Activated CD8-positive, alpha-beta memory T cell treated with anti-CD3 and anti-CD28 coated beads for 24 hours (primary cell): ENCODE measurements at places on chromosomes 1 and 21.

- DNase-seq = no peak
Measured at GRCh38 chr1:205016584-205016983, 26.4 kb upstream of the CNTN2 start.

DNA sequence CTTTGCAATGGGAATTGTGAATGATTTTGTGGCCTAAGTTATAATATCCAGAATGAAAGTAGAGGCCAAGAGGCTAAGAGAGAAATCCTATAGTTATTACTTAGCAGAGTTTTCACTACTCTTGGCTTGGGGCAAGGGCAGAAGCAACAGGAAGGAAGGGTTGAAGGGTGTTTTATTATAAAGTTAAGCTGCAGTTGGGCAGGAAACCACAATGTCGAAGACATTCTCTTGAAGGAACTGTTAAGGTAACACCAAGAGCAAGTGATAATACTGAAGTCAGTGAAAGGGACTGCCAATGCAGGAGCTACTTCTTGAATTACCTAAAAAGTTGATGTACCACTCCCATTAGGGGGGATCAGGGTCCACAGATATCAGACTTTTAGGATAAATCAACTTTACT, 8.3 kb downstream of the XCL2 start:
- DNase-seq = no peak

- no peak for DNase-seq
Measured at GRCh38 chr1:201983380-201983805, 945 bp downstream of the RNPEP start.

DNA sequence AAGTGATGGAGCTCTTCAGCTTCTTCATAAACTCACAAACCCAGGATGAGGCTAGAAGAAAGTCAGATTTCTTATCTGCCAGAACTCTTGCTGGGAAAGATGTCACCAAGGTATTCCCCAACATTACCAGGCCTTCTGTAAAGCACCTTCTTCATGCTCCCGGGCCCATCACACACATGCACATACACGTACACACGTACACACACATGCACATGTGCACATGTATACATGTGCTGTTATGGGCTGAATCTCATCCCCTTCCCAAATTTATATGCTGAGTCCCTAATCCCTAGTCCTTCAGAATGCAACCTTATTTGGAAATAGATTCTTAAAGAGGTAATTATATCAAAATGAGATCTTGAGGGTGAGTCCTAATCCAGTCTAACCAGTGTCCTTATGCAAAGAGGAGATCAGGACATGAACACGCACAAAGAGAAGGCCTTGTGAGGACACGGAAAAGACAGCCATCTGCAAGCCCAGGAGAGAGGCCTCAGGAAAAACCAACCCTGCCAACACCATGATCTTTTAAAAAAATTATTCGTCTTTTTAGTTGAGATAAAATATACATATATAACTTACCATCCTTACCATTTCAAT, 76.4 kb upstream of the LYST start:
- no peak for DNase-seq

- no peak for DNase-seq
Measured at GRCh38 chr1:92504291-92505014, 17.7 kb upstream of the GFI1 start.

DNA sequence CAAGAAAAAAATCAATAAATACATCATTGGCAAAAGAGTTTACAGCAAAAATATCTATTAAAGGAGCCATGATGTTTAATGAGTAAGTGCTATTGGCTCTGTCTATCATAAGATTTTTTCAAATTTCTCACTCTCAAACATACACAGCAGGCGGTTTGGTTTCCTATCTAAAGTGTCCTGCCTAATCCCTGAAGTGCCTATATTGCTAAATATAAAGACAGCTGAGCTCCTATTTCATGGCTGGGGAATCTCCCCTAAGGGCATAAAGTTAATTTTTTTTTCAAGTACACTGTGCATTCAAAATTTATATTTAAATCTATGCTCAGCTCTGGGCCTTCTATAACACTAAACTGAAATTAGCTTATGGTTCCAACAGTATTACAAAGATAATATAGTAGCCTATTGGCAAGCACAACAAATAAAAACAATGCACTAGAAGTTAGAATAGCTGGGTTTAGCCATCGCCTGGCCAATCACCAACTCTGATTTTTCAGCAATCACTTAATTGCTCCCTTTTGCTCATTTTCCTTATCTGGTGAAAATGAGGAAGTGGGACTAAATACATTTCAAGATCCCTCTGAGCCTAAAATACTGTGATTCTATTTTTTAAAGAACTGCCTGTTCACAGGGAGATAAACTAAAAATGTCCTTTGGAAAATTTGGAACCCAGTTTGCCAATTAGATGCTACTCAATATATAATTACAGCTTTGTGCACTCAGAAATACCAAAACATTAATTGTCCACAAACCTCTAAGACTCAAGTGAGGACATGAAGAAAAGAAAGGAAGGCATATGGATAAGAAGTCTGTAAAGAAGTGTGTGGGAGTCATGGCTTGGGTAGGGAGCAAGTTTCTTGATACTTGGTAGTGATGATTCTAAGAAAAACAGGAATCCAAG, 62.5 kb downstream of the WDR64 start:
- DNase-seq = no peak

- DNase-seq = no peak
Measured at GRCh38 chr1:17096584-17096983, 22.7 kb downstream of the PADI2 start.

GRCh38 chr1:21641967-21642739, 27.0 kb downstream of the RAP1GAP start:
- no peak for DNase-seq

DNA sequence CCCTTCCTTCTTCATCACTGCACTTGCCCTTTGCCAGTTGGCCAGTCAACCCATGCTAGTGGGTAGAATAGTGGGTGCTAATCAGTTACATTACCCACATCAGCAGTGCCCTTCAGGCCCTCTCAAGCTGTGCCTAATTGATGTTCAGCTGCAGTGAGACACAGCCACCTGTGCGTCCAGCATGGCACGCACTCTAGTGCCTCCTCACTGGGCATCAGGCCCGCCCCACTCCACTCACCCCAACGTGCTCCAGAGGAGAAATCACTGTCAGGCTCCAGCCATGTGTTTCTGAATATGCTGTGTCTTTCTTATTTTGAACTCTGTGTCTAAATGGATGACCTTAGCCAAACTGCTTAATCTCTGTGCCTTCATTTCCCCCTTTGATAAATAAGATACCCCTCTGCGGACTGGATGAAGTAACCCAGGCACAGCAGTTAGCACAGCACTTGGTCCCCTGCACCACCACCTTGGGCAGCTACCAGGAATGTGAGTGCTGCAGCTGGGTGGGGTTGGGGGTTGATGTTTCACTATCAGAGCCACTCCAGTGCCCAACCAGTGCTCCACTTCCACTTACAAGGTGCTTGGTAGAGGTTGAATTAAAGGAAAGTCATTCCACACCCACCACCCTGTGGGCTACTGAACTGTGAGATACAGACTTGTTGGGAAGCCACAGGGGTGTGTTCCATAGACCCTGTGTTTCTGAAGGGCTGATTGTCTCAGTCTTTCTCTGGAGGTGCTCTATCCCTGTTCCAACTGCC, 8.9 kb upstream of the ADORA3 start:
- DNase-seq = no peak

- DNase-seq = no peak
Measured at GRCh38 chr1:31299365-31299764, 2.5 kb downstream of the ZCCHC17 start.

DNA sequence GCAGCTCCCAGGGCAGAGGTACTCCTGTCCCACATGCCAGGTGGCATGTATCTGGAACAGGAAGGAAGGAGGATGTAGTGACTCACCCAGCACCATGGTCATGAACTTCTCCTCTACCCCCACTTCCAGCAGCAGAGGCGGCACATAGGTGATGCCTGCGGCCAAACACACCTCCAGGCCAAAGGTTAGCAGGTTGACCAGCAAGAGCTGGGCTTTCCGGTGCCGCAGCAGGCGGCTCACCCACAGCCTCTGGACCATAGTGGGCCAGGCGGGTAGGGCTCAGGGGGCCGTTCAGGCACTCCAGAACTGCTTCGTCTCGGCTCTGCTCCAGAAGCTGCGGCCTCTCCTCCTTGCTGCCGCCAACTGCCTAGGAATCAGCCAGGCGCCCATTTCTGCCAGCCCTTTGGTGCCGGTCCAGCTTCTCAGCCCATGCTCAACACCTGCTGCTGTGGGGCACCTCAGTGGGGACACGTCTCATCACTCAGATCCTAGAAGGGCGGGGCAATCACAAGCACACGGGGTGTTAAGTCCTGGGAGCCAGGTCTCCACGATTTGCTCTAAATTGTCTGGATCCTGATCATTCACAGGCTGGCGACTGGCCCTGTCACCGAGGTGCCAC, 15.8 kb downstream of the SLC45A3 start:
- DNase-seq = no peak

GRCh38 chr21:37324558-37324957, 42.0 kb upstream of the DYRK1A start:
- DNase-seq = no peak

DNA sequence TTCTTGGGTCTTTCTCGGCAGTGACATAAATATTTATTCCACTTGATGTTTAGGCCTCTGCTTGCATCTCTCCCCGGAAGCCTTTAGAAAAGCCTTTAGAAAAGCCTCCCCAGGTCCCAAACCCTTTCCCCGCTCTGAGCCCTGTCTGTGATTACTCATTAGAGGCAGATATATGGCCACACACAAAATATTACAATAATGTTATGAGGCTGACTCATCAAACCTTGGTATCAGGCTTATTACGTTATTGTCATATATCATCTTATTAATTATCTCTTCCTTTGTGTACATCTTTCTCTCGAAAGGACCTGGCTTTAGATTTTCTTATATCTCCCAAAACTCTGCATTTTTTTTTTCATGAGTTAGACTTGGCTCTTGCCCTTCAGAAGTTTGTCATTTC, 69.5 kb downstream of the FGGY start:
- DNase-seq = no peak

GRCh38 chr1:181187337-181188126, 99.0 kb downstream of the IER5 start:
- DNase-seq = peak; percentile 51

GRCh38 chr1:96845464-96845863, 123.9 kb downstream of the PTBP2 start:
- peak; percentile 57 for DNase-seq

DNA sequence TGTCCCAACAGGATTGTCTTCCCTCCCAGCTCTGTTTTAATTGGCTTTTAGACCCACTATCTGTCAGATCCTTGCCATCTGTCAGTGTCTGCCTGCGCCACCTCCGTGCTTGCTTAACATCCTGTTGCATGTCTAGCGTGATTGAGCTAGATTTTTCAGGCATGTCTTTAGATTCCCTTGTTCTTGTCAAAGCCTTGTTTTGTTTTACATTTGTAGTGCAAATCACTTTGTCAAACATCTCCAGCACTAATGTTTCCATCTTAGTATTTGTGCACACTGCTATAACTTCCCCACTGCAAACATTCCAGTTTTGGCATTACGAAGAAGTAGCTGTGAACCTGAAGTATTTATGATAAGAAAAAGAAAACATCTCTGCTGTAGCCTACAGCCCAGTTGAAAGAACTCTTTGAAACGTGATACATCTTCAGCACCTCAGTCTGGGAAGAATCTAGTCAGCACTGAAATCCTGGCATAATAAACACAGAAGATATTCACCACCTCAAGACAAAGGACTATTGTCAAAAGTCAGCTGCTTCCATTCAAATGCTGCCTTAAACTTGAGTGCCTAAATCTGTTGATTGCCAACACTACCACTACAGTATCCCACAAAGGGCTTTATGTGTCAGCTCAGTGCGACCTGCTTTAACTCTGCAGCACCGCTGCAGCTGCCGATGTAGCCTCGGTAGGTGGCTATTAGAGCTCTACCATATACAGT, 105.0 kb downstream of the FNBP1L start:
- DNase-seq = no peak

- no peak for DNase-seq
Measured at GRCh38 chr1:208951908-208952307, 631.6 kb upstream of the CAMK1G start.

DNA sequence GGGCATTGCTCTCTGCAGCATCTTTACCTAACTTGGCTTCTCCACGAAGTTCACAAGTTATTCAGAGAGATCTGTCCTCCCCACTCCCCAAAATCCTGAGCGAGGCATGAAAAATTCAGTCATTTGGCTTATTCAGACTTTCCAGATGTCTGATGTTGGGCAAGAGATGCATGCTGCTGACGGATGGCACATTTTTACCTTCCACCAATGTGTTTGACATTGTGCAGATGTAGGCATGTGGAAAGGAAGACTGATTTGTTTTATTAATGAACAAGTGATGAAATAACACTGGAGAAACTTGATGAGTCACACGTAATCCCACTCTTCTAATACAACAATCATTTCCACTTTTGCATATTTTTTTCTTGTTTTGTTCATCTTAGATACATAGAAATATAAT, 86.7 kb downstream of the C1orf94 start:
- no peak for DNase-seq

GRCh38 chr1:228366062-228366865, 40.4 kb downstream of the TRIM11 start:
- DNase-seq = no peak

GRCh38 chr1:174872615-174873058, 127.1 kb upstream of the CACYBP start:
- no peak for DNase-seq

DNA sequence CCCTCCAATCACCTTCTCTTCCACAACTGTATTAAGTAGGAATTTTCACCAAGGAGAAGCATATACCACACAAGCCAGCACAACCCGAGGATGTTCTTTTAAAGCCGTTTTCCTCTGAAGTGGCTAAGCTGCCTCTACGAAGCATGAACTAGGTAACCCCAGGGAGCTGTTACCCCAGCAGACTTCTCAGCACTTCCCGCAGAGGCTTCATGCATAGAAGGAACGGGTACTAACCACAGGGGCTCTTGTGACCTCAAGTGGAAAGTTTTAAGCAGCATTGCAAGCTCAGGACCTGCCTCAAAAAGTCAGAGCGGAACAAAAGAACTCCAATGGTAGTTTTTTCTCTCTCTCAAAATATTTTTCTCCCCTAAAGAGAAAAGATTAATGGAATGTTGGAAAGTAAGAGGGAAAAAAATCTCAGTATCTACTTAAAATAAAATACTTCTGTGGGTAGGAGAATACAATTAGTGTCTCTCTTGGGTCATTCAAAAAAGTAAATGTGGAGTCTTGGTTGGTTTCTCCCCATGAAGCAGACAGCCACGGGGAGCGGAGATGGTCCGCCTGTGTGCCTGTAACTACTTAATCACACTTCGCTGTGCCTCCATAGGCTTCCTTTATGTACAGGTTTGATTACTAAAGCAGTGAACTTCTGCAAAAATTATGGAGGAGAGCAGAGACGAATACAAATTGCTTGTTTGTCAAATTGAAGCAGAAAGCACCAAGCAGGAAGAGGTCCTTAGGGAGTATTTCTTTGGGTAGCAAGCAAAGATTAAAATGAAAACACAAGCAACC, 40.9 kb downstream of the STX6 start:
- DNase-seq = peak; percentile 65

DNA sequence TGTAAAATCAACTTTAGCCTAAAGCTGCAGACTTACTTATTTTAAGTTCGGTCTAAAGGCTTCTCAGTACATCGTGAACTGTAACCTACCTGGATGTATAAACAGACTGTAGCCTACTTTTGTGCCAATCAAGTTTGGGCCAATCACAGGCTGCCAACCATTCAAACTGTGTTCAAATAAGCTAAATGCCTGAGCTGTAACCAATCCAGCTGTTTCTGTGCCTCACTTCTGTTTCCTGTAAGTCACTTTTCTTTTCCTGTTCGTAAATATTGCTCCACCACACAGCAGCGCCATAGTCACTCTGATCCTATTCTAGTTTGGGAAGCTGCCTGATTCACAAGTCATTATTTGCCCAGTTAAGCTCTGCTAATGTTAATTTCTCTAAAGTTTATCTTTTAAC, 37.5 kb upstream of the SLAMF9 start:
- no peak for DNase-seq
